ENCODE measurements at places on chromosomes 11 and 22. TPM values are rescaled to one million over a fixed set of nuclear protein-coding genes. Genes with fewer than 3 reads are reported as not detected.

- no peaks in the 10 kb centered on the region for H3K27me3 ChIP-seq
- H3K4me1 ChIP-seq, result no peaks in the 10 kb centered on the region
Measured at GRCh38 chr22:47304191-47304831, 541.9 kb downstream of the TBC1D22A start.

- no peaks in the 10 kb centered on the region for H3K27me3 ChIP-seq
- peak; percentile 53 for DNase-seq
- peaks cover 77% of the 10 kb centered on the region for H3K36me3 ChIP-seq
- H3K4me3 ChIP-seq, result no peak overlapping the region
- peak overlapping the region; percentile 93 for H3K27ac ChIP-seq
Measured at GRCh38 chr11:1478011-1478410, 8.6 kb downstream of the MOB2 start.

The OR5D18 gene
- not detected for total RNA-seq

The CYP2D6 gene
- not detected for total RNA-seq

GRCh38 chr11:11731311-11732083 lies 109.7 kb upstream of the GALNT18 start:
- H3K4me3 ChIP-seq, result no peak overlapping the region
- DNase-seq, result no peak
- no peak overlapping the region for H3K27ac ChIP-seq
- H3K4me1 ChIP-seq, result no peaks in the 10 kb centered on the region
- H3K36me3 ChIP-seq, result no peaks in the 10 kb centered on the region
- H3K27me3 ChIP-seq, result no peaks in the 10 kb centered on the region

DNA sequence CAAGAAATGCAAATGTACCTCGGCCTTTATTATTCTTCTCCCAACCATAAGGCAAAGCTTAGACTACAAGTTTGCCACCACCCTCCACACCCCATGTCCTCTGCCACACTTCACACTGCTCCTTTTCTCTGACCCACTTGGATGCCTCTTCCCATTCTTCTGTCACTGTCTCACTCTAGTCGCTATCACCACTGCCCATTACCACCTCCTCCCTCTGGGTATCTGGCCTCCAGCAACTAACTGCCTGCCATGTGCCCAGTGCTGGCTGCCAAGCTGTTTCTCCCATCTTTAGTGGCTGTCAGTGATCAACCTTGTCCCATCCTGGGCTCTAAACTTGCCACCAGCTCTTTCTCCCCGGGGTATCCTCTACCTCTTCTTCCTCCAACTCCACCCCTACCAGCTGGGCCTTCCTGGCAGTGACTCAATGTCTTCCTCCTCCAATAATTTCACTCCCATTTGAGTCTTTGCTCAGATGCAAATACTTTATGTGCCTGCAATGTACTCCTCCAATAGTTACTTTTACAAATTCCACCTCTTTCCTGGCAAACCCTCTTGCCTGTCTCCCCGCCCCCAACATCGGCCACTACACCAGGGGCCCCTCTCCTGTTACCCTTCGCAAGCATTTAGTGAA lies 20.1 kb upstream of the KDM2A start:
- no peaks in the 10 kb centered on the region for H3K36me3 ChIP-seq
- H3K27ac ChIP-seq, result no peak overlapping the region

GRCh38 chr11:119607726-119608125 lies 121.3 kb downstream of the NECTIN1 start:
- no peak overlapping the region for H3K4me3 ChIP-seq
- no peaks in the 10 kb centered on the region for H3K27me3 ChIP-seq
- H3K27ac ChIP-seq, result no peak overlapping the region
- no peaks in the 10 kb centered on the region for H3K4me1 ChIP-seq

GRCh38 chr22:18095101-18095805 lies 15.4 kb upstream of the TUBA8 start:
- peak overlapping the region; percentile 89 for H3K27ac ChIP-seq
- H3K4me3 ChIP-seq, result no peak overlapping the region
- H3K4me1 ChIP-seq, result peaks cover 33% of the 10 kb centered on the region
- H3K36me3 ChIP-seq, result no peaks in the 10 kb centered on the region

The C11orf87 gene
- total RNA-seq, result not detected

GRCh38 chr22:42385696-42386095 lies 46.5 kb downstream of the NFAM1 start:
- no peaks in the 10 kb centered on the region for H3K36me3 ChIP-seq
- no peaks in the 10 kb centered on the region for H3K27me3 ChIP-seq
- H3K4me3 ChIP-seq, result no peak overlapping the region
- no peak overlapping the region for H3K27ac ChIP-seq
- DNase-seq, result no peak

DNA sequence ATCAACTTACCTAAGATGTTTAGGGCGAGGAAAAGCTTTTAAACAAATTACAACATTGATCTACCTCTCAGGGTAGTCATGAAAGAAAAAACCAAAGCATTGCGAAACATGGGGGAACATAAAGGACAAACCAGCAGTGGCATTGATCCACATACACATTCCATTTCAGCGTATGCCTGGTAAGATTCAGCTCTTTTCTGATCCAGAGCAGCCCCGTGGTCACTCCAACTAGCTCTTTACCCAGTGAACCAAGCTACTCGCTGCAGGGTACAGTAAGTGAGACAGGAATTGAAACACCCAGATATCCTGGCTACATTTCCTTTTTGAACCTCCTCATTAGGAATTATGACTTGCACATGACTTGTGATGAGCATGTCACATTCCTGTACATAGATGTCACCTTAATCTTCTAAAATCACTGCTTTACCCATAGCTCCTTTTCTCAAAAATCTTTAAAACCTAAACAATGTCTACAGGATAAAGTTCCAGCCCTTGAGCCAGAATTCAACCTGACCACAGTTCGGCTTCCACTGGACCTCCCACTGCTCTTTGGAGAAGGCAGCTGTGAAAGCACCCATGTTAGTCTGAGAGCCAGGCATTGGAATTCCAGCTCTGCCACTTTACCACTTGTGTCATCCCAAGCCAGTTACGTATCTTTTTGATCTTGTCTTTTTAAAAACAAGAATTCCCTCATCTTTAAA lies 42.9 kb upstream of the AKIP1 start:
- H3K4me3 ChIP-seq, result no peak overlapping the region
- H3K4me1 ChIP-seq, result peaks cover 40% of the 10 kb centered on the region
- H3K27me3 ChIP-seq, result no peaks in the 10 kb centered on the region
- DNase-seq, result no peak

GRCh38 chr11:68610452-68611116 lies 73.8 kb upstream of the GAL start:
- H3K27me3 ChIP-seq, result no peaks in the 10 kb centered on the region
- no peak overlapping the region for H3K27ac ChIP-seq
- DNase-seq, result no peak
- no peak overlapping the region for H3K4me3 ChIP-seq
- H3K36me3 ChIP-seq, result peaks cover 99% of the 10 kb centered on the region

- H3K4me1 ChIP-seq, result no peaks in the 10 kb centered on the region
- no peak overlapping the region for H3K4me3 ChIP-seq
- H3K36me3 ChIP-seq, result peaks cover 18% of the 10 kb centered on the region
- H3K27ac ChIP-seq, result no peak overlapping the region
Measured at GRCh38 chr22:19353363-19354131, 62.0 kb upstream of the CLTCL1 start.

DNA sequence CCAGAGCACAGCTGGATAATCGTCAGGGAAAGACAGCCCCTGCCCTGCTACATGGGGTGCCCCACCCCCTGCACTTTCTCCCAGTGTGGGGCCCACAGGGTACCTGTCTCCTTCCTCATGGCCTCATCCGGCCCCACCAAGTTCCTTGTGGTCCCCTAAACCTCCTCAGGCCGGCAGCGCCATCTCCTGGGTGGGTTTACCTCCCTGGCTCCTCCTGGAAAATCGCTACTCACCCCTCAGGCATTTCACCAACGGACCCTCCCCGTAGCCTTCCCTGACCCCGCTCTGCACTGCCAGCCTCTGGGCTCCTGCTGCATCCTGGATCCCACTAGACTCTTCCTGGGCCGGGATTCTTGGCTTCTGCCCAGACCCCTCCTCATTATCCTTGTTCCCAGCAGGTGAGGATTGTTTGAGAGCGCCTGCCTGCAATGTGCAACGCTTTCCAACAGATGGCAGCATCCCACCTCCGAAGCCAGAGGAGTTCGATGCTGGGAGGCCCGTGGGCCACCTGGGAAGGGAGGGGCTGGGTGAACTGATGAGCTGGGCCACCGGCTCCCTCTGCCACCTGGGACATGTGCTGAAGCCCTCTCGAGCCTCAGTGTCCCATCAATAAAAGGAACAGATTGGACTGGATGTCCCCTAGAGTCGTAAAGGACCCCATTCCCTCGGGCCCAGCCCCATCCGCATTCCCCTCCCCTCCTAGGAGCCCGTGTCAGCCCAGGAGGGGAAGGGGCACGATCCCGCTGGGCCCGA lies 44.2 kb upstream of the TTLL12 start:
- no peak overlapping the region for H3K27ac ChIP-seq
- no peaks in the 10 kb centered on the region for H3K27me3 ChIP-seq
- H3K36me3 ChIP-seq, result no peaks in the 10 kb centered on the region
- no peak overlapping the region for H3K4me3 ChIP-seq

The IGLL1 gene
- total RNA-seq, result not detected

The SYT9 gene
- 0.41 TPM for total RNA-seq

The VWA5A gene
- total RNA-seq, result 14.3 TPM

DNA sequence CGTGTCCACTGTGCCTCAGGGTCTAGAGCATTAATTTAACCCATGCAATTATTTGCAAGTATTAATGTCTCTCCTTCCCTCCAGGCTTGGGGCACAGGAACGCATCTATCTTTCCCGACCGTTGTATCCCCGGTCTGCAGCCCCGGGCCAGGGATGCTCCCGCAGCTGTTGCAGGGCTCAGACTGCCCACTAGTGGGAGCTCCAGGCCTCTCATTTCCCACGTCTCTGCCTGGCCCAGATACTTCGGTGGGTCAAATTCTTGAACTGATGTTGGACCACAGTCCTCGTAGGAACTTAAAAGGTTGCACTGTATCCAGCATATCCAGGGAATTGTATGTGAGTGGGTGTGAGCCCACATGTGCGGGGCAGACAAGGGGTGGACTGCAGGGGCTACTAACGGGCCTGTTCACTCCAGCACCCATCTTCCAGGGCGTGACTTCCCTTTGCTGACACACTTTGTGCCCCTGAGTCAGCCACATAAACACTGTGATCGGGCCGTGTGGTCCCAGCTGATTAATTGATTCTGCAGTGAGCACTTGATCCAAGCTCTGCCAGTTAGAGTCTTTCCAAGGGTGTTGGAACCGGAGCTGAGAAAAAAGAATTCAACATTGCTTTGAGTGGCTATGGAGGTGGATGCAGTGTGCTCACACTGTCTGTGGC lies 451.3 kb downstream of the TBC1D22A start:
- no peak overlapping the region for H3K4me3 ChIP-seq
- H3K36me3 ChIP-seq, result no peaks in the 10 kb centered on the region
- no peaks in the 10 kb centered on the region for H3K4me1 ChIP-seq

DNA sequence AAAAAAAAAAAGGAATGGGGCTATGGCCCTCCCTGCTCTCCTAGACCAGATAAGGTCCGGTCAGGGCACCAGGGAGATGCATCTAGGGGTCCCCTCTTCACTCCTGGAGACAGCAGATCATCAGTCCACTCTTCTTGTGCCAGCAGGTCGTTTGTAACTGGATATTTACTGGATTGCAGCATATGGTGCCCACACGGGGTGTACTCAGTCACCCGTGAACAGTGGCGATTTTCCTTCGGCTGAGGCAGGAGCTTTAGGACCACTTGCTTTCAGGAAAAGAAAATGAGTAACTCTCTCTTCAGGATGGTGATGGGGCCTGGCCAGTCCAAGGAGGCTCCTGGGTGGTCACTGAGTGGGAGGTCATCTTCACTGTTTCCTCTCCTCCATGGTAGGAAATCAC lies 38.3 kb upstream of the RAB1B start:
- H3K4me1 ChIP-seq, result no peaks in the 10 kb centered on the region
- no peak overlapping the region for H3K4me3 ChIP-seq
- H3K27ac ChIP-seq, result no peak overlapping the region
- no peaks in the 10 kb centered on the region for H3K27me3 ChIP-seq

GRCh38 chr11:44785856-44786607 lies 59.3 kb downstream of the TSPAN18 start:
- peak overlapping the region; percentile 53 for H3K27ac ChIP-seq
- no peaks in the 10 kb centered on the region for H3K27me3 ChIP-seq
- H3K36me3 ChIP-seq, result no peaks in the 10 kb centered on the region
- H3K4me1 ChIP-seq, result no peaks in the 10 kb centered on the region
- no peak overlapping the region for H3K4me3 ChIP-seq
- peak; percentile 63 for DNase-seq

GRCh38 chr11:71999798-72000197 lies 1.1 kb downstream of the IL18BP start:
- peaks cover 40% of the 10 kb centered on the region for H3K4me1 ChIP-seq
- DNase-seq, result peak; percentile 70
- H3K27me3 ChIP-seq, result no peaks in the 10 kb centered on the region
- peak overlapping the region; percentile 80 for H3K27ac ChIP-seq
- no peak overlapping the region for H3K4me3 ChIP-seq

DNA sequence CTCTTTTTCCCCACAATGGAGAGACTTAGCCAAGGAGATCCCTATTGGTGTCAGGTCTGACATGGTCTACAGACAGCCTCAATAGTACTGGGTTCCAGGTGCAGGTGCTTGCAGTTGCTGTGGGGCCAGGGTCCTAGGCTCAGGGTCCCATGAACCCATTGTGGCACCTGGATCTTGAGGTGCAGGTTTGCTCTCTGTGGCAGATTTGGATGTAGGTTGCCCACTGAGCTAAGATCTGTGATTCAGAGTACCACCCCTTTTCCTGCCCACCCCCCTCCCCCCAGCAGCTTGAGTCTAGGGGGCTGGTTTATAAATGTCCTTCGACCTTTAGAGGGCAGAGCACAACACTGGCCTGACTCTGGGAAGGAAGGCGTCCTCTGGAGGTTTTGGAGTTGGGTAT lies 147.0 kb downstream of the APIP start:
- no peaks in the 10 kb centered on the region for H3K27me3 ChIP-seq
- no peak overlapping the region for H3K4me3 ChIP-seq
- DNase-seq, result no peak
- no peaks in the 10 kb centered on the region for H3K36me3 ChIP-seq

The MB gene
- 1.9 TPM for total RNA-seq

DNA sequence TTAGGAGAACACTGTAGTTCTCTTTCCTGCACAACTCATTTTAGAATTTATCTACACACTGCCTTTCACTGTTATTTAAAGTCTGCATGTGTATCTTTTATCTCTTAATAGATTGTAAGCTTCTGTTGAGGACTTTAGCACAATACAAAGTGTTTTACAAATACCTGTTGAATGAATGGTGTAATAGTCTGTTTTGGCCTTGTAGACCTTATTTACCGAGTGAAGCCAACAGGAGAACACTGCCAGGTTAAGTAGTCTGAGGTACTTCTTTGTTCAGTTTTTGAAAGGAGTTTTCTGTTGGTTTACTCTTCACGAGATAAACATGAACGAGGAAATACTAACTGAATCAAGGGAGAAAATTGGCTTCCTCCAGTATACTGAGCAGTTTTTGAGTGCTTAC lies 31.0 kb downstream of the SIK2 start:
- H3K4me1 ChIP-seq, result peaks cover 25% of the 10 kb centered on the region
- peak overlapping the region; percentile 7 for H3K27ac ChIP-seq
- DNase-seq, result no peak
- no peaks in the 10 kb centered on the region for H3K27me3 ChIP-seq
- H3K36me3 ChIP-seq, result peaks cover 4% of the 10 kb centered on the region

The OR8D4 gene
- total RNA-seq, result not detected

- H3K4me3 ChIP-seq, result no peak overlapping the region
- no peak overlapping the region for H3K27ac ChIP-seq
- H3K27me3 ChIP-seq, result no peaks in the 10 kb centered on the region
- H3K36me3 ChIP-seq, result no peaks in the 10 kb centered on the region
- H3K4me1 ChIP-seq, result peaks cover 3% of the 10 kb centered on the region
Measured at GRCh38 chr11:78050964-78051831, 12.5 kb upstream of the THRSP start.

The RFPL1 gene
- not detected for total RNA-seq

The POU2AF3 gene
- 2.5 TPM for total RNA-seq

Data from sigmoid colon (tissue), 7 donors.